ENCODE measurements at places on chromosomes 1 and 21. TPM values are rescaled to one million over a fixed set of nuclear protein-coding genes. Genes with fewer than 3 reads are reported as not detected.

DNA sequence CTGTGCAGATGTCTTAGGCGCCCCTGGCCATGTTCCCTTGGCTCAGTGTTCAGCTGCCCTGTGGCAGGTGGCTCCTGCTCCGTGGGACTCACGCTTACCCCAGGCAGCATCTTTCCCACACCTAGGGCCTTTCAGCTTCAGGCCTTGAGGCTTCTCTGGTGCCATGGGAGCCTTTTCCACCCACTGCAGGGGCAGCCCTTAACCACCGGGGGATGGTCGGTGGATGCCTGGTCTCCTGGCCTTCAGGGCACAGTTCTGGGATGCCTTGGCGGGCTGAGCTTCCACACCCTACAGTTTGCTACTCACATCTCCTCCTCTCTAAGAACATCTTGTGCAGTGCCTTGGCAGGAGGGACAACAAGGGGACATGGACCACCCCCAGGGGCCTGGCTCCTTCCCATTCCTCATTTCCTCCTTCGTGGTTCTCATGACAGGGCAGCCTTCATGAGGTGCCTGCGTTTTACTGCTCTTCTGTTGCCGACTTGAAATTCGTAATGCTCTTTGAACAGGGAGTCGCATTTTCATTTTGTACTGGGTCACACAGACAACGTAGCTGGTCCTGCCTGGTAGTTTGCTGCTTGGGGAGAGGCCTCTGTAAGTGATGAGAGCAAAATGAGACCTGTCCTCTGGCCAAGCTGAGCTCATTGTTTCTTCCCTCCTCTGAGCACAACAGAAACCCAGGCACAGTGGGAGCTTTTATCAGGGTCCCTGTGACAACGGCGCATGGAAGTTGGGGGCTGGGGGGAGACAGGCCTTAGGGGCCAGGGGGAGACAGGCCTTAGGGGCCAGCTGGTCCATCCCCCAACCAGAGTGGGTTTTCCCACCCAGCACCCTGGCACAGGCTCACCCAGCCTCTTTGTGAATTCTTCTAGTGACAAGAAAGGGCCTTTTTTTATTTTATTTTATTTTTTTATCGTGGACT, 62.0 kb upstream of the NEK2 start:
- no peak for DNase-seq

DNA sequence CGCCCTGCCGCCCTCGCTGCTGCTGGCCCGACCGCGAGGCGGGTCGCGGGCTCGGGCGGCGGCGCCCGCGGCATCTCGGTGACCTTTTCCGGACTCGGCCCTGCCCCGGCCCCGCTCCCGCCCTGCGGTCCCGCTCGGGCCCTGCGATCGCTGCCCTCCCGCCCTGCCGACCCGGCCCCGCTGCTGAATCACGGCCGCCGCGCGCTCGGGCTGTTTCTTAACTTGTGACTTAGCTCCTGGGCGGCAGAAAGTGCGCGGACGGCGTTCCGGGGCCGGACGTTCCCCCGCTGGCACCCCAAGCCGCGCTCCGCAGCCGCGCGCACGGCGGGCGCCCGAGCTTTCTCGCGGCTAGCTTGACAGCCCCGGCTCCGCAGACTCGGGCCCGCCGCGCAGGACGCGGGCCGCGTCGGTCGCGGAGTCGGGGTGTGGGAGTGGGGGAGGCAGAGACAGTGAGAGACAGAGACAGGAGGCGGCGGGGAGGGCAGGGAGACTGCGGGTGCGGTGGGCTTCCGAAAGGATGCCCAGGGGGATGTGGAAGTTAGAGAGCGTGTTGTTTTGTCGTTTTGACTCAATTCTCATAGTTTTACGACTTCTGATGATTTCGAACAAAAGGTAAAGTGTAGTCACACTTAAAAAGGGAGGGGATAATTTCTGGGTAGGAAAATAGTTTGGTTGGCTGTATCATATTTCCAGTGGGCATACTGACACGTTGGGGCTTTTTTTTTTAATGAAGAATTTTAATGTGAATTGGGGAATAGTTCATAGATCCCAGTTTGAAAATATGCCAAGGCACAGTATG, 49.8 kb downstream of the PRDM2 start:
- DNase-seq: peak; percentile 24

- DNase-seq: no peak
Observed at GRCh38 chr1:160080381-160081100, 797 bp upstream of the KCNJ9 start.

GRCh38 chr1:24085546-24085945, 26.4 kb downstream of the MYOM3 start:
- DNase-seq: no peak

DNA sequence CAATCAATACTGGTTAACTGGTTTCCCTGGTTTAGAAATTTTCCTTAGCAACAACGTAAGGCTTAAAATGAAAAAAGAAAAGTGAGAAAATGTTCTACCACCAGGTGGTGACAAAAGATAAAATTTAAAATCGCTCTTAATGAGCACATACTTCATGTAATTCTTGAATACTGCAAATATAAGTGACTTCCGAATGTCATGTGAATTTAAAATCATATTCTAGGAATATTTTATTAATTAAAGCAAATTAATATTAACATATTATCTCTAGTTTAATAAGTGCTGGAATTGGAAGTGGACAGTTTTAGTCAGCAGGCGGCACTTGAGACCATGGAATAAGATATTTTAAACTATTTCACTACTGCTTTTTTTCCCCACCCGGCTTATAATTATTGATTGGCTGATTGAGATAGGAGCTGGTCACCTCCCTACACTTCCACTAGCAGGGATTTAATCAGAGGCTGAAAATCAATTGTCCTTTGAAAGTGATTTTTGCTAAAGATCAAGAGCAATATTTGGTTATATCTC, 5.0 kb upstream of the ADAMTS1 start:
- DNase-seq: no peak

The ARHGEF16 gene
- total RNA-seq: 0.13 TPM

DNA sequence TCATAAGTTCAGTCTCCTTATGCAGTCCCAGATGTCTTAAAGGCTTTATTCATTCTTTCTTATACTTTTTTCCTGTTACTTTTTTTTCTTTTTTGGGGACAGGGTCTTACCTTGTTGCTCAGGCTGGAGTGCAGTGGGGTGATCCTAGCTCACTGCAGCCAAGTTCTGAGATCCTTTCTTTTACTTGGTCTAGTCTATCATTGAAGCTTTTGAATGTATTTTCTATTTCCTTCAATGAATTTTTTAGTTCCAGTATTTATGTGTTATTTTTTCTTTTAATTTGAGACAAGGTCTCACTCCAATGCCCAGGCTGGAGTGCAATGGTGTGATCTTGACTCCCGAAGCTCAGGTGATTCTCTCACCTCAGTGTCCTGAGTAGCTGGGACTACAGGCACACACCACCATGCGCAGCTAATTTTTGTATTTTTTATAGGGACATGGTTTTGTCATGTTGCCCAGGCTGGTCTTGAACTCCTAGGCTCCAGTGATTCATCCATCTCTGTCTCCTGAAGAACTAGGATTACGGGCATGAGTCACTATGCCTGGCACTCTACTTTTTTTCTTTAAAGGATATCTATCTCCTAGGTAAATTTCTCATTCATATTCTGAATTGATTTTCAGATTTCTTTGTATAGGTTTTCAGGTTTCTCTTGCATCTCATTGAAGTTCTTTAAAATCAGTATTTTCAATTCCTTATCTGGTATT, 26.1 kb upstream of the GTF2B start:
- DNase-seq: no peak

DNA sequence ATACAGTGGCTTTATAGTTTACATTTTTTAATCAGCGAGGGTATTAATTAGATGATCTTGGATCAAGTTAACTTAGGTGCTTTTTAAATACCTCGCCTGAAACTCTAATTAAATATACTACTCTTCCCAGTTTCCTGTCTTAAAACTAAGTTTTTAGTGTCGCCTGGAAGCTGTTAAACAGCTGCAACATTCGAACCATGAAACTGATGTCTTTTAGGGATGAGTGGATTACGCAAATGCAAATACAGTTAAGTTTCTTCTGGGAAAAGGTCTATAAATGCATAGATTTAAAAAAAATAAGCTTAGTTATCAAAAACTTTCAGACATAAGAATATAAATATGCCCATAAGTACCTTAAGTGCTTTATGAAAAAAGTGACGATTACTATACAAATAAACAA, 228.3 kb downstream of the PTPRC start:
- DNase-seq: no peak

The DIO1 gene
- total RNA-seq: not detected

DNA sequence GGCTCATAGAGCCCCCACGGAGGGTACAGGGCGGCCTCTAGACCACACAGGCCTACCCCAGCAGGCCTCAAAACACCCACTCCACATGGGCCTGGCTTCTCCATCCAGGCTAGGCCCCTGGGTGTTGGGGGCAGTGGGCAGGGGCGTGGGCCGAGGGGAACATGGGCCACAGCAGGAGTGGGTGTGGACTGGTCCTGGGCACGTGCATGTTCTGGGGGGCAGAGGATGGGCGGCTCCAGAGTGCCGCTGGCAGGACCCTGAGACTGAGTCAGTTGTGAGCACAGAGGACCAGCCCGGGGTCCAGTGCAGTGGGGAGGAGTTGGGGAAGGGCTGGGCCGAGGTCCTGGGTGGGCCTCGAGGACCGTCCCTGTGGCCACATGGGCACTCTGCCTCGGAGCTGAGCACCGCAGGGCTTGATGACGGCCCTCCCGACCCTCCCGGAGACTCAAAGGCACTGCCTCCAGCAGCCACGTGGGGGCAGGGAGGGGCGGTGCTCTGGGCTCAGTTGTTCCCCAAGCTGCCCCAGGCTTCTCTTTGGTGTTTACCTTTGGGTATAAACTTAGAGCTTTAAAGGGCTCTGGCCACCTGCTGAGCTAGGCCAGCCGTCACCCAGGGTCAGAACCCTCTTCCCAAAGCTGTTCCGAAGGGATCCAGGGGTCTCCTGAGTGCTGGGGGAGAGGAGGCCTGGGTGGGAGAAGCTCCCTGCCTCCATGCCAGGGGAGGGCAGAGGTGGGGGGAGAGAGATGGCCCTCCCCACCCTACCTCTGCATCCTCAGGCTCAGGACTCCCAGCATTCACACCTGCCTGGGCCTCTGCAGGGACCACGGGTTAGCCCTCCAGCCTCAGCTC, 79.9 kb downstream of the MORN1 start:
- DNase-seq: peak; percentile 51

- no peak for DNase-seq
Observed at GRCh38 chr1:23441446-23442148, 17.0 kb upstream of the TCEA3 start.

DNA sequence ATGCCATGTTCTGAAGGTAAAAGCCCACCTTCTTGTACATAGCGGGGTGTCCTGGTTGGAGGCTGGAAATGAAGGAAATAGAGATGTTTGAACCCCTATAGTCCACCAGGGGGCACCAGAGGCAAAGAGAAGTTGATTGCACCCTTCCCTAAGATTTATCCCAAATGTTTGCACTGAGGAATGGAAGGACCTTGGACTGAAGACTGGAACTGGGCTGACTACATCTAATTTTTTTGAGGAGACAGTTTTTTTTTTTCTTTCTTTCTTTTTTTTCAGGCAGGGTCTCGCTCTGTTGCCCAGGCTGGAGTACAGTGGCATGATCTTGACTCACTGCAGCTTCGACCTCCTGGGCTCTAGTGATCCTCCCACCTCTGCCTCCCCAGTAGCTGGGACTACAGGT, 55.3 kb upstream of the EIF4G3 start:
- peak; percentile 23 for DNase-seq

DNA sequence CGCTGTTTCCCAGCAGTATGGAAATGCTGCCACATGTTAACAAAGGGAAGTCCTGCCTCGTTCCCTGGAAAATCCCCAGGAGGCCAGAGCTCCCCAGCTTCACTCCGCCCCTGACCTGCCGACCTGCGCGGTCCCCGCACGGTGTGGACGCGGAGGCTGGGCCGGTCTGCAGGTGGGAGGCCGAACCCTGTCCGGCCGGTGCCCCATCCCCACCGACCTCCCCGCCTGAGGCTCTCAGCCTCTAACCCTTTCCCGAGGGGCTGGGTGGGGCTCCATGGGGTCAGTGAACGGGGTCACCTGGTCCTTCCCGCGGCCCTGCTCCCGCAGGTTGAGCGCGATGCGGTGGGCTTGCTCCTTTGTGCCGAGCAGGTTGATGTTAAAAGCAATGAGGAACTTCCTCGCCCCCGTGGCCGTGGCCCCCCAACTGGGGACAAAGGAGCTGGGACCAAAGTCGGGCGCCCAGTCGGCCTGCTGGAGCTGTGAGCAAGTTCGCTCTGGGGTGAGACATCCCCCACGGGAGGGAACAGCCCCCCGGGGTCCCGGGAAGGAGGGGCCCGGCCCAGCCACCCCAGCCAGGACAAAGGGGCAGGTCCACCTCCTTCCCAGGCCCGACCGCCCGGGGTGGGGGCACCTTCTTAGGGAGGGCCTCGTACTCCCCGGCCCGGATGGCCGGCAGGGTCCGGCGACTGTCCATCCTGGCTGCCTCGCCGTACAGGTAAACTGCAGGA, 4.0 kb downstream of the FTCD start:
- peak; percentile 4 for DNase-seq

The AKR7A3 gene
- total RNA-seq: 0.53 TPM

- no peak for DNase-seq
Observed at GRCh38 chr1:45979074-45979777, 153.2 kb downstream of the PIK3R3 start.

The IQGAP3 gene
- total RNA-seq: 0.38 TPM

The INTS11 gene
- total RNA-seq: 172 TPM

The CENPF gene
- total RNA-seq: 3.5 TPM

DNA sequence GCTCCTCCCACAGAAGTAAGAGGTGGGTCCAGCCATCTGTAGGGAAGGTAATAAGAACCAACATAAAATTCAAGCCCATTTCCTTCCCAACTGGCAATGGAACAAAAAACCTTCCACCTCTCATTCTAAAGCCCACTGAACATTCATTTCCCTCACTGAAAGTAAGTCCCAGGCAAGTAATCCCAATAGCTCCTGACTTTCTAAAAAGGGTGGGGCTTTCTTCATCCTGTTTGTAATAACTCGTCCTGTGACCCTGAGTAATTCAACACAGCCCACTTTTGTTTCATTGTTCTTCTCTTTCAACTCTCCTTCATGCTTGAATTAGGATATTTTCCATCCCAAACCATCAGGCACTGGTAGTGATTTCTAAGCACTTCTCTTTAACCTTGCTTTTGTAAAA, 74.9 kb downstream of the DAB1 start:
- no peak for DNase-seq

DNA sequence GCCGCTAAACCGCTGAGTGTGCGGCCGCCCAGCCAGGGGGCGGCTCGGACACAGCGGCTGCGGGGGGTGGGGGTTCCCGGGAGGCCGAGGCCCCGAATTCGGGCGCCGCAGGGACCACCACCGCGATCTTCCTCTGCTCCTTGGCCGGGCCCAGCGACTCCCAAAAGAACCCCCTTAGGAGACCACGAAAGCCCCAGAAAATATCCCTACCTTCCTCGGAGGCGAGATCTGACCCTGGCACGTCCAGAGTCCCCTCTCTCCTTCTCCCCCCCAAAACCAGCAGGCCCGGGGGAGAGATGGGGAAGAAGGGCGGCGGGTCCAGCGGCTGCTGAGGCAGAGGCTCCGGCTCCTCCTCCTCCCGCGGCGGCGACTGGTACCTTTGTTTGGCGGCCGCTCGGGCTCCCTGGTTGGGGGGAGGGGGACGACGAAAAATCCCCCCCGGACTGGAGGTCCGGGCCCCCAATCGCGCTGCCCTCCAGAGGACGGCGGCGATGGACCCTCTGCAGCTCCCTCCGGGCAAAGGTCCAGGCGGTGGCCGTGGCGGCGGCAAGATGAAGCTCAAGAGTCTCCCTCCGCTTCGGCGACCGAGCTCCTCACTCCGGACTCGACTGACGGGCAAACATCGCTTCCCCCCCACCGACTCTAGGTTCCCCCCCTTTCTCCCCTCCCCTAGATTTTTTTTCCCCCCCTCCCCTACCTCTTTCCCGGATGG, at the start of gene ARID4B:
TSS of gene ARID4B (minus strand) at position 621 of the 712 bp plus-strand sequence. CDS start 1,260 bp downstream, outside the sequence.
- DNase-seq: no peak

The LMX1A gene
- not detected for total RNA-seq

Measured in activated T-cell treated with anti-CD3 and anti-CD28 coated beads, Interleukin-2, amount 50 U/mL, for 4 hours (primary cell).